ENCODE measurements at places on chromosomes 11 and 22. TPM values are rescaled to one million over a fixed set of nuclear protein-coding genes. Genes with fewer than 3 reads are reported as not detected.

OR56A1 gene
- total RNA-seq: 0.03 TPM

CSRP3 gene
- total RNA-seq: not detected

DNA sequence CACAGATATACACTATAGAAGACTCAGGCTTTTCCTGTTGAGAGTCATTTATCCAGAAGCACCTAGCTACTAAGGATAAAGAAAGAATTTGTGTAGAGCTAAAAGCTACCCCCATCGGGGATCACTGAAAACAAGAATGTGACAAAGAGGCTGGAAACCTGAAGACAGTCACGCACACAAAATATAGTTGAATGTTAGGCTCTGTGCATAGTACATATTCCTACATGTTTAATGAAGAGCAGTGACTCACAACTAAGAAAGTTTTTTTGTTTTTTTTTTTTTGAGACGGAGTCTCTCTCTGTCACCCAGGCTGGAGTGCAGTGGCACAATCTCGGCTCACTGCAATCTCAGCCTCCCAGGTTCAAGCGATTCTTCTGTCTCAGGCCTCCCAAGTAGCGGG is 8.4 kb downstream of the OR10V1 start:
- no peak for DNase-seq

- peak; percentile 71 for DNase-seq
These were observed 2.5 kb upstream of the RCN1 start for GRCh38 chr11:32088117-32088941.

DNA sequence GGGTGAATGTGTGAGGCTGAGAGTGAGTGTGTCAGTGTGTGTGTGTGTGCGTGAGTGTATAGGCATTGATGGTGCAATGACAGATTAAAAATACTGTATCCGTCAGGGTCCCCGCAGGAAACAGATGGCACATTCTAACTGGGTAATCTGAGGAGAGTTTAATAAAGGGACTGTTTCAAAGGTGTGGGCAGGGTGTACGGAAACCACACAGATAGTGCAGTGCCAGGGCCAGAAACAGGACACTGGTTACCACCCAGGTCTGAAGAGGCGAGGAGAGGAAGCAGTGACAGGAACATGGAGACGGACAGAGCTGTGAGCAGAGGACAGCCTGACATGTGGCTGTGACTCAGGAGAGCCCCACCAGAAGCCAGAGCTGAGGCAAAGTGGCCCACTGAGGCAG is 16.5 kb downstream of the P2RX3 start:
- DNase-seq: no peak

FOLR3 gene
- total RNA-seq: 17.5 TPM

EXPH5 gene
- total RNA-seq: 9.5 TPM

Measured in kidney (tissue), 22 donors.